ENCODE measurements at places on chromosomes 12 and 14.

DNA sequence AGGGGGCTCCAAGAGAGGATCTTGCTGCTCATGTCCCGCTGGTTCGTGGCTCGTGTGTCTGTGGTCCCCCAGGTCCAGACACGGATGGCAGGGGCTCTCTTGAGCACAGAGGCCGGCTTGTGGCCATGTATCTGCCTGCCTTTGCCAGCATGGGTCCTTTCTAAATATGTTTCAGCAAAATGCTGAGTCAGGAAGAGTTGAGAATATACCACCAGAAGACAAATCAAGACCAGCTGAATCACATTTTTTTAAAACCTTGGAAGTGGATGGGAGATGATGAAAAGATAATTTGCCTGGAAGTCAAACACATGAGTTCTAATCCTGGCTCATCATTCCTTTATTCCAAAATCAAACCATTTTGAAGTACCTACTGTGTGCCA, 58.0 kb downstream of the NUAK1 start:
- no peak for DNase-seq

DNA sequence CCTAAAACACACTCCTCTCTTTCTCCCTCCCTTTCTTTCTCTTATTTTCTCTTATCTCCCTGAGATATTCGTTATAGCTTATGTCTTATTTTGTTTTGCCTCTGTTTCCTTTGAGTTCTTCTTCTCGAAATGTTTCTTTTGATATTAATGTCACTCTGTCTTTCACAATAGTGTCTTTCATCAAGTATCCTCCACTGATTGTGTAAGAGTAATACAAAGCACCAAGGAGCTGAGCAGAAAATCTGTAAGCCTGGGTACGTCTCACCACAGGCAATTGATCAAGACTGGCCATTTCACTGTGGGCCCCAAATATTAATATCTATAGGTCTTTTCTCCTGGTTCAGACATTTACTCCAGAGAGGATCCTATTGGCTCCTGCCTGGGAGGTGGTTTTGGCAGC, 4.8 kb upstream of the LYZ start:
- DNase-seq, result no peak

- no peak for DNase-seq
Measured at GRCh38 chr14:87008965-87009364, 984.0 kb downstream of the GALC start.

DNA sequence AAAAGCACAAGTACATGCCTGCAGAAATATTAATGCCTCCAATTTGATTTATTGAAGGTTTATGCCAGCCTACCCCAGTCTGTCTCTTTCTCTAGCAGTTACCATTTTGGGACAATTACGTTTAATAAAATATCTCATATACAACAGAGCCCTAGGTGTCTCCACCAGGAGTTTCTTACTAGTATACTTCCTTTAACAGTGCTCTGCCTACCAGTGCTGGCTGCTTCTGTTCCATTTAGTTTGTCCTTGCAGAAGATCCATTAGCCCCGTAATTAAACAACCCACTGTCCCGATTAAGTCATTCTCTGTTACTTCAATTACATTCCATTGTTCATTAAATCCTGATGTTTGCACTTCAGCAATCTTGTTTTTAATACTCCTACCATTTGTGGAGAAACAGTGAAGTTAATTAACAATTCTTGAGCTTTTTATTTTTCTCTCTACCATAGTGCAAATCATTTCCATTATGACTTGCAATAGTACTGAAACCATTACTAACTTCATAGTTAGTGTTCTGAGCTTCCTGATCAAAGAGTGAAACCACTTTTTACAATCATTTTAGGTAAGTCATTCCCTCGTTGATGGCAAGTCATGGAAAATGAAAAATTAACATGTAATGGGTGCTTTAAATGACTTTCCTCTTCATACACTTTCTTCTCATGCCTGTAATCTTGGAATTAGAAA, 121.1 kb downstream of the PLXNC1 start:
- no peak for DNase-seq
